ENCODE measurements at places on chromosomes 2 and 18.

- DNase-seq = no peak
These were observed 834.9 kb upstream of the SALL3 start for GRCh38 chr18:78144669-78145068.

- no peak for DNase-seq
These were observed 111.7 kb upstream of the SETBP1 start for GRCh38 chr18:44568986-44569385.

DNA sequence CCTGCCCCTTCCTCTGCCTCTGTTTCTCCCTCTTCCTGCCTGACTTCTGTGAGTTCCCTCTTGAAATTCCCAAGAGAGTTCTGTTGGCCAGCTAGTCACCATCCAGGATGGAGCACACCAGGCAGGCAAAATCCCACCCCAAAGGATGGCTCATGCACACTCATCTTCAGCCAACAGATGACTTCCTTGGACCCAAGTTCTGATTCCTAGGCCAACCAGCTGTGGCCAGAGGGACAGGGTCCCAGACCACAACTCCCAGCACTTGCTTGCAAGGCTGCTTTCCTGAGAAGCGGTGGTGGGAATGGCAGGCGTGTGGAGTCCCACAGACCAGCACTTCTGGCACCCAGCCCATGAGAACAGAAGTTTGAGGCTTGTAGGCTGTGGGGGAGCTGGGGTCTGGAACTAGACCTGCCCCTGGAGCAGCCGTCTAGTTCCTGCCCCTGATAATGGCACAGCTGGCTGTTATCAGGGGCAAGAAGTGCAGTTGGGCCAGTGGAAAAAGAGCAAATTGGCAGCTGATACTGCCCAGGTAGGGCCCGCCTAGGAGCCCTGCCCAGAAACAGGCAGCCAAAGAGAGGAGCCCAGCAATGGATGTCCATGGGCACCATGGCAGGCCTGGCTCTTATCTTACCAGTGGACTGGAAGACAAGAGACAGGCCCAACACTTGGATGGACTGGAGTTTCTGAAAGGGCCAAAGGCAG, 56.7 kb downstream of the CYP26B1 start:
- no peak for DNase-seq

- DNase-seq = no peak
These were observed 108.1 kb downstream of the ADCYAP1 start for GRCh38 chr18:1012775-1013174.

GRCh38 chr18:44568342-44568741, 112.3 kb upstream of the SETBP1 start:
- no peak for DNase-seq

DNA sequence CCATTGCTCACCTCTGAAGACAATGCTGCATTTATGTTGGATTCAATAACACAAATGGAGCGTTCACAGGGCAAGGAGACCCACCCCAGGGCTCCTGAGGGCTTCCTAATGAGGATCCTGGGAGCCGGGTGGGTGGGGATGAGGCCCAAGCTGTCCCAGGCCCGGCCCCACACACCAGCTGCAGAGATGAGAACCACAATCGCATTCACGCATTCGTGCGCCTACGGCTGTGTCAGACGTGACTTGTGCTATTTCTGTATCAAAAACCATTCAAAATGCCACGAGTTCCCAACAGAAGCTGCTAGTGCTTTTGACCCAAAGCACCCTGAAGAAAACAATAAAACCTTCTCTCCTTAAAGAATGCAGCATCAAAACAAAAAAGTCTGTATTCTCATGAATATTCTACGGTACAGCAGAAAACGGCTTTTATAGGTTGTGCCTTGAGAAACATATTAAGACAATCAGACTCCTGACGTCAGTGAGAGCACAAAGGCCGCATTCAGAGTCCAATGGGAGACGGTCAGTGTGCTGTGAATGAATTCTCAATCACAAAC, 205.4 kb downstream of the HDAC4 start:
- peak; percentile 54 for DNase-seq

DNA sequence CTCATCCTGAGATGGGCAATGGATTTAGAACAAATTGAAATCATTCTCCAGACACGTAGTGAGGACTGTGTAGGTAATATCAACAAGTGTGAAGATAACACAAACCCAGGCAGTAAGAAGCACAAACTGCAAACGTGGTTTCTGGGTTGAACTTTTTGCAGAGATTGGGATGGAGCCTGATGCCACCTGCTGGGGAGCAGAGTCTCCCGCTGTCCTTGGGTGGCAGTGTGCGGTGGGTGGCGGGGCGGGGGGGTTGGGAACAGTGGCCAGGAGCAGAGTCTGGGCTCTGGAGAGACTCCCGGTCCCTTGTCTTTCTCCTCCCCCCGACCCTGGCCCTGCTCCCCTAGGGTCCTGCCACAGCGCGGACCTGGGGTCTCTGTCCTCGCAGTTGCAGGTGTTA, 19.5 kb downstream of the TRAF3IP1 start:
- no peak for DNase-seq

Data from muscle of leg (tissue), 16 donors.